ENCODE measurements at places on chromosomes 1 and 21.

DNA sequence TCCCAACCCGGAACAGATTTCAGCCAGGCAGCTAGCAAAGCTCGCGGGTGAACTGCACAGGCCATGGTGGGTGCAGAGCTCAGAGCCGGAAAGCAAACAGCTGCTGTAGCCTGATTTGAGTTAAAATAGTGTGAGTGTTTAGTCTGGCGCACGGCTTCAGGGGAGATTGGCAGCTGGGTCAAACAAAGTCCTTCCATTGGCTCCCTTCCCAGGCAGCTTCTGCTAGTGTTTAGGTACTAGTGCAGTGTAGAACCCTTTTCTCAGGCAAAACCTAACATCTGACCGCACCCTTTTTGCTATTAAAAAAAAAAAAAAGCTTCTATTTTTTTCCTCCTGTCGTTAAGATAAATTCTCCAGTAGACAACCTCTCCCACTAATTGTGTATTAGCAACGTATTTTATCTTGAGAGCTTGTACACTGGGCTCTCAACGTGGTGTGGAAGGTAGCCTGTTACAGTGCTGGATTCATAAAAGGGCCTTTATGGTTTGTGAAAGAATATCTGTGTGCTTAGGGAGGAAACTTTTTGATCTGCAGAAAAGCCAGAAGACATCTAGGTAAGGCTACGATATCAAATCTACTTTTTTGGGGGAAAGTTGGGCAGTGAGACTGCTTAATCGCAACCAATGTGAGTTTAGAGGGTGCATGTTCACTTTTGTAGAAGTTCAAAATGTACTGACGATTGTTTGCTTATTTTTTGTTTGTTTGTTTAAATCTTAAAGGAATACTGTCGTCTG lies 689.6 kb downstream of the USP25 start:
- peak; percentile 84 for DNase-seq

- DNase-seq = no peak
These were observed 19.7 kb upstream of the TADA1 start for GRCh38 chr1:166895766-166896165.

DNA sequence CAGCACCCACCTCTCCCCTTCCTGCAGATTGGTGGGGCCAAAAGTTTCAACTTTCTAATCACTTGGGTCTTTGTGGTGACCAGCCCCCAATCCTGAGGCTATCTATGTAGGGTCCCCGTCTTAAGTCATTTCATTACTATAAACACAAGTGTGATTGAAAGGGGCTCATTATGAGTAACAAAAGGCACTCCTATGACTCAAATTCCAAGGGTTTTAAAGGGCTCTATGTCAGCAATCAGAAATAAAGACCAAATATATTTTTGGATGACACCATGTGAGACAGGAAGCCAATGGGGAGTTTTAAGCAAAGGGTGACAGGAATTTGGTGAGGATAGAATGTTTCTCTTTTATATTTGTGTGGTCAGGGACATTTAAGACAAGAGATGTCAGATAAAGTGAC lies 6.2 kb downstream of the ERO1B start:
- DNase-seq = no peak

DNA sequence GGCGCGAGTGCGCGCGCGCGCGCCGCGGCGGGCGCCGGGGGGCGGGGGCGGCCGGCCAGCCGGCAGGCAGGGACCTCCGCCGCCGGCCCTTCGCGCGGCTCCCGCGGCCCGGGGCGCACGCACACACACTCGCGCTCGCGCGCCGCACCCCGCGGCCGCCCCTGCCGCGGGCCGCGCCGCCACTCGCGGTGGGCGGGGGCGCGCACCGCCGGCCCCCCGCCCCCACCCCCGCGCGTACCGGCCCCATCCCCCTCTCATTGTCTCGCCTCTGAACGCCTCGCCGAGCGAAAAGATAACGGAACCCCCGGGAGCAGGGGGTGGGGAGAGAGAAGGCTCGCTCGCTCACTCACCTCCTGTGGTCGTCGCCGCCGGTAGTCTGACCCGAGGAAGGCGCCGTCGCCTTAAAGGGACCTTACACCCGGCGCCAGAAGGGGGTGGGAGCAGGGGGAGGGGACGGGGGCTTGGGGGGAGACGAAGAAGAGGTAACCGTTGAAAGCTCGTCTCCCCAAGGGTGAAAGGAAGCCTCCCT lies 428 bp downstream of the POGZ start:
- DNase-seq = no peak

DNA sequence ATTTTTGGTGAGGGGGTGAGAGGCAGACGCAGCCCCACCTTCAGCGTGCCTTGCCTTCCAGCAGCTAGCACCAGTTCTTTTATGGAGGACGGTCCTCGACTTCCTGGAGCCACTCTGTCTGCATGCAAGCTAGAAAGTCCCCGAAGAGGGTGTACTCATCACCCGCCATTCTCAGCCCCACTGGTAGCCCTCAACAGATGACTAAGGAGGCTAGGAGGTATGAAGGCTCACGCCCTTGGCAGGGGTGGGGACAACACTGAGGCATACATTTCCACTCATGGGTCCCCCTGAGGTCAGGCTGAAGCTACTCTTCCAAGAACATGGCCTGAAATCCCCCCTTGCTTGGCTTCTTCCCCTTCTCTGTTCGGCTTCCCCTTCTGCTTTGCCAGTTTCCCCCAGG lies 8.9 kb upstream of the PTPRF start:
- DNase-seq = no peak

GRCh38 chr1:109901524-109902145 lies 9.0 kb upstream of the CSF1 start:
- DNase-seq = no peak

- no peak for DNase-seq
These were observed 70.6 kb downstream of the SNRPE start for GRCh38 chr1:203931953-203932352.

GRCh38 chr1:219965285-219966070 lies 37.1 kb upstream of the SLC30A10 start:
- DNase-seq = no peak

- no peak for DNase-seq
These were observed 14.5 kb upstream of the C4BPB start for GRCh38 chr1:207073906-207074820.

- no peak for DNase-seq
These were observed 618 bp downstream of the HNRNPR start for GRCh38 chr1:23343221-23344110.

- DNase-seq = no peak
These were observed 85.4 kb upstream of the SIM2 start for GRCh38 chr21:36613554-36613953.

DNA sequence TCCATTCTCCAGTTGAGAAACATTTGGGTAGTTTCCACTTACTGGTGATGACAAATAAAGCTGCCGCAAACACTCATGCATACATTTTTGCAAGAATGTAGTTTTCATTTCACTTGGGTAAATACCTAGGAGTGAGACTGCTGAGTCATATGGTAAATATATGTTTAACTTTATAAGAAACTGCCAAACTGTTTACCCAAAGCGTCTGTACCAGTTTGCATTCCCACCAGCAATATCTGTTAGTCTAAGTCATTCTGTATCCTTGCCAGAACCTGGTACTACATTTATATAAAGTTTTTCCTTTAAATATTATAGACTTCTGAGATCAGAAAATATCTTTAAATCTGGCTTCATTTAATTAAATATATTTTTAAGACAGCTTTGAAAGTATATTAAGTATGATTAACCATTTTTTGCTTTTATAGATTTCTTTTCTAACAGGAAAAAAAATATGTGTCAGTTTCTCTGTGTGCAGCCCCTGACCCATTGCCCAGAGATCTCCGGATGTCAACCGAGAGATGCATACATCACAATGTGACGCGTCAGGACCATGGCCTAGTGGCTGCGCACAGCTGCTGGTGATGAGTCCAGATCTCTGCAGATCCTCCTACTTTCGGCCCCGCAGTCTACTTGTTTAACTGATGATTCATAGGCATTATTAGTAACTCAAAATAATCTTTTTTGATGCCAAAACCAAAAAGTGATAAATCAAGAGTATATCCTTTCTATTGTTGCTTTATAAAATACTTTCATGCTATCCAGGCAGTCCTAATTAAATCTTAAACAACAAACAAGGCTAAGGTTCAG lies 227.1 kb upstream of the MAP1LC3C start:
- DNase-seq = no peak

- DNase-seq = no peak
These were observed 37.1 kb downstream of the HSPG2 start for GRCh38 chr1:21899987-21900386.

GRCh38 chr1:29365906-29366670 lies 129.8 kb downstream of the PTPRU start:
- DNase-seq = no peak

DNA sequence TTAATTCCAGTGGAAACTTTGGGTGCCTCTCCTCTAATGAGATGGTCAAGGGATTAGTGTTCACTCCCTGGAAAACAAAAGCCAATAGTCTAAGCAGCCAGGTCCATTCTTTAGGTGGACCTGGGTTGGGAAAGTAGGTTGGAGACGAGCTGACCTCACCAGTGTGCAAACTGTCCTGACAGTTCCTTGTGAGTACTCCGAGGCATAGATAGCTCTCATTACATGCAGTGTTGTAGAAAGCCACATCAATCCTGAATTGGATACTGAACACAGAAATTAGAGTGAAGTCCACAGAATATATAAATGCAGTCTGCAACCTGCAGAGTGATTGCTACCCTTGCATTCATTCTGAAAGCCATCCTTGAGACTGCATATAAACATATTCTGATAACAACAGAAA lies 675.1 kb upstream of the CXADR start:
- DNase-seq = no peak

DNA sequence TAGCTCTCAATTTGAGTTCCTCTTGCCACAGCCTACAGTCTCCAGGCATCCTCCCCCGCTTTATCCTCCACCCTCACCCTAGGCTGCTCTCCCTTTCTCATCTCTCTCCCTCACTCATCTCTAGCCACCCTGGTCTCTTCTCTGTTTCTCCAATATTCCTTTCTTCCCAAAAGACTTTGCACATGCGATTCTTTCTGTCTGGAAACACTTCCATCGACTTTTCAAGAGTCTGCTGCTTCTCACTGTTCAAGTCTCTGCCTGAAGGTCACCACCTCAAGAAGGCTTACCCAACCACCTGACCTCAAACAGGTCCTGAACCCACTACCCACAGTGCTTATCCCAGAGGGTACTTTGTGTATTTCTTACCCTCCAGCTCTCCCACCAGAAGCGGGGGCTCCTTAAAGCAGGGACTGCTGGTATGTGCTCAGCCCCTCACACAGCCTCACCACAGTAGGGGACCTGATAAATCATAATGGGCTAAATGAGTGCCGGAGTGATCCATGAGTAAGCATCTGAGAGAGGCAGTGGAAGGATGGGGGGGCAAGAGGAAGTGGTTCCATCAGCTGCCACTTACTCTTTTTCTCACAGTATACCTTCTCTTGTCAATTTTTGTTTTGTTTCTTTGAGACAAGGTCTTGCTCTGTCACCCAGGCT lies 14.3 kb upstream of the KRTAP19-8 start:
- DNase-seq = no peak

GRCh38 chr1:72845981-72846380 lies 563.6 kb upstream of the NEGR1 start:
- DNase-seq = no peak

DNA sequence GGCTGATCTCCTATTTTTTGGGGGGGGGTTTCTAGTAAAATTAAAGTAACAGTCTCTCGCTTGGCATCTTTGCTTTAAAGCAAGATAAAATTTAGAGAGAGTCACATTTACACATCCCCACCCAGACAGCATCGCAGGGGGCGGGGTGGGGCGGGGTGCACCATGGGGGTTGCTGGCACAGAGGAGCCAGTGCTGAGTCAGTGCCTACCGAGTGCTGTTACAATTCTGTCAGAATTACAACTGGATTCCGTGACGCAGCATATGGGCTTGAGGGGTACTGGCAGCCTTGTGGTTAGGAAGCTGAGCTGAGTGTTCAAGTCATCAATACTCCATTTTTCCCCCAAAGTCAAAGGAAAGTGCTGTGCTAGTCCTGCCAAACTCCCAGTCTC lies 175.9 kb downstream of the PRDM16 start:
- DNase-seq = no peak

GRCh38 chr21:19899645-19900044 lies 1098.6 kb upstream of the NCAM2 start:
- no peak for DNase-seq

DNA sequence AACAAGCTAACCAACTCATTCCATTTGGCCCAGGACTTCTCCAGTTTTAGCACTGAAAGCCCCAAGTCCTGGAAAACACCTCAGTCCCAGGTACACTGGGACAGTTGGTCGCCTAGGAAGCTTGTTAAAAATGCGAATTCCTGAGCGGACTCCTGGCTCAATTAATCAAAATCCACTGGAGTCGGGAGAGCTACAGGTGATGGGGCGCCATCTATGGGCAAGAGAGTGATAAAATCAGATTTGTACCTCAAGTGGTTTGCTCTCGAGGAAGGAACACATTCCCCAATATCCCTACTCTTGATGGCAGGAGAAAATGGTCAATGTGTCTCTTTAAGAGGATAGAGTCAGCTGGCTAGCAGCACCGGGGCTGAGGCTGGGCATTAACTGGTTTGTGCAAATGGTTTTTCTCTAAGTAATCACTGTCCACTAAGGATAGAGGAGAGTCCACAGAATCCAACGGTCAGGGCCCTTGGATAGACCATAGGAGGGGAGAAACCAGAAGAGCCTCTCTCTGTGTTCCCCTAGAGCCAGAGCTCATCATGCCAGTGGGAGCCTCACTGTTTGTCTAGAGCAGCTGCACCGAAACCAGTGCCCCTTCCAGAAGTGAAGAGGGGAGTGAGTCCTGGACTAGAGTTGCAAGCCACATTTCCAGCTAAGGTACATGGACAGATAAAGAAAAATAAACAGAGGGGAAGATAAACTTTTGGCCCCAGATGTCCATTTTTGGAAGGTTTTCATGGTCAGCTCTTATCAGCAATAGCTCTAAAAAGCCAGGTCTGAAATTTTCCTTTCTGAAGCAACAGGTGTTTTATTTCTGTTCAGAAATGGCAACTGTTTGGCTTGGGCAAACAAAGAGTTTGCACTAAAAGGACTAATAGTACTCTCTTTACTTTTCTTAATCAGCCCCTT lies 148.5 kb downstream of the TENT5C start:
- peak; percentile 31 for DNase-seq

DNA sequence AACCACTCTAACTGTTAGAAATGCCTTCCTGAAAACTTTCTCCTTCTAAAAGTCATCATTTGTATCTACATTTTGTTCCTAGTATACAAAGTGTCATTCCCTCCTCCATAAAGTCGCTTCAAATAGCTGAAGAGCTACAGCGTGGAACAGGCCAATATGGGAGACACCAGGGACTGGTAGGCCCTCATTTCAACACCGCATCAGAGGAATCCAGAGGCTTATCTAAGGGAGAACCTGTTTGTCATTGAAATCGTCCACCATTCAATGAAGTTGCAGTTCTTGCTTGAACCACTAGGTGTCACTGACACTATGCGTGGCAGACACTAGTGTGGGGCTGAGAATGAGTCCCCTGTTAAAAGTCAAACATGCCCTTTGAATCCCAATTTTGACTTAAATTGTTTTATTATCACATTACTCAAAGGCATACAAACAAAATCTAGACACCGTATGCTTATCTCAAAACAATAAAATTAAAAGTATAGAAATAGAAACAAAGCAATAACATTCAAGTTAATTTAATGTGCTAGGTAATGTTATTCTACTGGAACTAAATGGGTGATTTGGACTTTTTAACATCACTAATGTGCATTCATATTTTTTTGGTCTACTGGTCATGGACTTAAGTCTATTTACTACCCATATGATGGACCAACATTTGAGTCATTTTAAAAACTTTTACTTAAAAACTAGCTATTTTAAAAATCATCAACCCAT lies 182.3 kb downstream of the FCRL5 start:
- DNase-seq = peak; percentile 32

GRCh38 chr21:42771503-42771805 lies 107.9 kb downstream of the WDR4 start:
- no peak for DNase-seq
